ENCODE measurements at places on chromosomes 6 and 20.

GRCh38 chr6:40075056-40075590 is 140.9 kb upstream of the MOCS1 start:
- H3K4me1 ChIP-seq: no peaks in the 10 kb centered on the region
- H3K4me3 ChIP-seq: no peak overlapping the region
- H3K36me3 ChIP-seq: no peaks in the 10 kb centered on the region
- no peak overlapping the region for H3K27ac ChIP-seq
- H3K27me3 ChIP-seq: 0 out of 2 replicates have a peak, but pooled peaks cover 9% of the 10 kb centered on the region
- no peak for DNase-seq

DNA sequence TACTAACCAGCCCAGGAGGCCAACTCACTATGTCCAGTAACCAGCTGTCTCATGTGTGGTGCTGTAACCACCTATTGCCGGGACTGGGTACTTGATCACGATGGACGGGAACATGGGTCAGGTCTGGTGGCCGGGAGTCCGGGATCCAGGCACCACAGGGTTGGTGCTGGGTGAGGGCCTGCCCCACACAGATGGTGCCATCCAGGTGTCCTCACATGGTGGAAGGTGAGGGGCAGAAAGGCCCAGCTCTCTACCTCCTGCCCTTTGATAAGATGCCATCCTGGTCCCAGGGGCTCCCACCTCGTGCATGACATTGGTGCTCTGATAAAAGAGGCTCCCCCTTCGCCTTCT is 116.3 kb downstream of the TAF4 start:
- H3K27me3 ChIP-seq: peaks cover 2% of the 10 kb centered on the region
- no peak for DNase-seq
- no peaks in the 10 kb centered on the region for H3K4me1 ChIP-seq
- H3K4me3 ChIP-seq: no peak overlapping the region

- no peak for DNase-seq
- H3K36me3 ChIP-seq: no peaks in the 10 kb centered on the region
- no peak overlapping the region for H3K27ac ChIP-seq
- H3K4me1 ChIP-seq: no peaks in the 10 kb centered on the region
Measured at GRCh38 chr6:165616116-165616515, 46.9 kb downstream of the PDE10A start.

- no peaks in the 10 kb centered on the region for H3K27me3 ChIP-seq
- H3K36me3 ChIP-seq: no peaks in the 10 kb centered on the region
- peaks cover 4% of the 10 kb centered on the region for H3K4me1 ChIP-seq
- H3K4me3 ChIP-seq: no peak overlapping the region
- H3K27ac ChIP-seq: no peak overlapping the region
Measured at GRCh38 chr6:157434349-157435033, 53.5 kb downstream of the ZDHHC14 start.

GRCh38 chr20:52777171-52777570 is 195.0 kb upstream of the TSHZ2 start:
- no peak for DNase-seq
- H3K36me3 ChIP-seq: no peaks in the 10 kb centered on the region
- no peak overlapping the region for H3K4me3 ChIP-seq
- no peak overlapping the region for H3K27ac ChIP-seq
- no peaks in the 10 kb centered on the region for H3K4me1 ChIP-seq

- H3K27ac ChIP-seq: no peak overlapping the region
- no peak for DNase-seq
- H3K4me1 ChIP-seq: 0 out of 2 replicates have a peak, but pooled peaks cover 4% of the 10 kb centered on the region
- no peaks in the 10 kb centered on the region for H3K36me3 ChIP-seq
- H3K4me3 ChIP-seq: no peak overlapping the region
Measured at GRCh38 chr6:129175066-129175465, 292.1 kb downstream of the LAMA2 start.

- no peak overlapping the region for H3K4me3 ChIP-seq
- peak; percentile 28 for DNase-seq
- H3K4me1 ChIP-seq: peaks cover 13% of the 10 kb centered on the region
- H3K27ac ChIP-seq: no peak overlapping the region
- no peaks in the 10 kb centered on the region for H3K27me3 ChIP-seq
Measured at GRCh38 chr20:4326195-4327065, 311.1 kb upstream of the RNF24 start.

DNA sequence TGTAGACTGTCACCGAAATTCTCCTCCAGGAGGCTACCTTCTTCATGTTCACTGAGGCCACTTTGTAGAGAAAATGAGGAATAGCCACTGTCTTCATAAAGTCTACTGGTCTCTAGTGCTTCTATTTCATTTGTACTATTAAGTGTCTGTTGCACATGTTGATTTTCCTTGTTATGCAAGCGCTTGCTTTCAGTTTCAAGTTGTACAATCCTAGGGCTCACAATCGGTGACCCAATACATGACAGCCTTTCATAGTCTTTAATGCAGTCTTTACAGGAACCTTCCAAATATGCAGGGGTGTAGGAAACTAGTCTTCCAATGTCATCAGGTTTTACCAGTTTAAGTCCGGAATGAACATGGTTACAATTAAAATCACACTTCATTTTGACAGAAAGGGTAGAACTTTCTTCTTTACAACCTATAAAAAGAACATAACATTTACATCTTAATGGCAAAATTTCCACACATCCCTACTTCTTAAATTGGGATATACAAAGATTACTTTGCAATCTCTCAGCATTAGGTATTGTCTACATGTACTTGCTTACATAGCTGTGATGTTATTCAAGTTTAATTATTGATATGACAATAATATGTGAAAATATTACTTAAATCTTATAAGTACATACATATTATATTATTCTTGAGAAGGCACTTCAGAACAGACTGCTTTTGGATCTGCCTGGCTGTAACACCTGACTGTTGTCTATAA is 7.5 kb downstream of the FBXO5 start:
- no peak overlapping the region for H3K4me3 ChIP-seq
- H3K4me1 ChIP-seq: no peaks in the 10 kb centered on the region
- H3K36me3 ChIP-seq: peaks cover 76% of the 10 kb centered on the region
- H3K27ac ChIP-seq: no peak overlapping the region
- DNase-seq: no peak

GRCh38 chr20:14815340-14815739 is 477.9 kb upstream of the FLRT3 start:
- H3K36me3 ChIP-seq: no peaks in the 10 kb centered on the region
- no peaks in the 10 kb centered on the region for H3K4me1 ChIP-seq
- H3K27ac ChIP-seq: no peak overlapping the region
- H3K27me3 ChIP-seq: no peaks in the 10 kb centered on the region

DNA sequence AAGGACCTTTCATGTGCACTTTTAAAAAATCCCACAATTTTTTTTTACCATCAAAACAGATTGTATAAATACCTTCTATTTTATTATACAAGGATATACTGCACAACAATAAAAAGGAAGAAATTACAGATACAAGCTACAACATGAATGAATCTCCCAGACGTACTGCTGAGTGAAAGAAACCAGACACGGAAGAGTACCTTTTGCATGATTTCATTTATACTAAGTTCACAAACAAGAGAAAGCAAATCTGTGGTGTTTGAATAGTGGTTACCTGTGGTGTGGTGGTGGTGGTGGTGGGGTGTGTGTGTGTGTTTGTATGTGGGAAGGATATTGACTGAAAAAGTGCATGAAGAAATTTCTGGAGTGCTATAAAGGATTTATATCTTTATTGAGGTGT is 6.8 kb upstream of the PLCB4 start:
- no peak overlapping the region for H3K27ac ChIP-seq
- peaks cover 19% of the 10 kb centered on the region for H3K4me1 ChIP-seq
- no peaks in the 10 kb centered on the region for H3K27me3 ChIP-seq
- no peak overlapping the region for H3K4me3 ChIP-seq
- H3K36me3 ChIP-seq: no peaks in the 10 kb centered on the region

GRCh38 chr6:56690519-56691285 is 48.0 kb upstream of the DST start:
- 0 out of 2 replicates have a peak, but pooled peaks cover 5% of the 10 kb centered on the region for H3K36me3 ChIP-seq
- H3K4me3 ChIP-seq: no peak overlapping the region
- no peak for DNase-seq
- no peak overlapping the region for H3K27ac ChIP-seq
- no peaks in the 10 kb centered on the region for H3K27me3 ChIP-seq
- H3K4me1 ChIP-seq: peaks cover 48% of the 10 kb centered on the region

DNA sequence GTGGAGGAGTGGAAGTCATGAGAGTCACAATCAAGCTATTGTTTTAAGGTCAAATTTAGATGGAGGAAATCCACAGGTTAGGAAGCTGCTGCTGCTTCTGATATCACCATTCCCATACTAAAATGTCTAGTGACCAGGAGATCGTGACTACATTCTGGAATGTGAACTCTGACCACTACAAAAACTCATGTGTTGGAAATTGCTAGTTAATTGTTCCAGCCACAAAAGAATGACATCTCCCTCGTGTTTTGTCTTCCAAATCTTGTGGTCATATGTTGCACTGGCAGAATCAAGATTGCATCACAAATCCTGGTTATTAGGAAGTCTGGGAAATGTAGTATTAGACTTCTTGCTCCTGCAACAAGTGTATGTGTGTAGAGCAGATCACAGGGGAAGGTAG is 441.9 kb downstream of the CD109 start:
- no peaks in the 10 kb centered on the region for H3K36me3 ChIP-seq
- no peak overlapping the region for H3K27ac ChIP-seq
- H3K4me3 ChIP-seq: no peak overlapping the region
- no peaks in the 10 kb centered on the region for H3K4me1 ChIP-seq

DNA sequence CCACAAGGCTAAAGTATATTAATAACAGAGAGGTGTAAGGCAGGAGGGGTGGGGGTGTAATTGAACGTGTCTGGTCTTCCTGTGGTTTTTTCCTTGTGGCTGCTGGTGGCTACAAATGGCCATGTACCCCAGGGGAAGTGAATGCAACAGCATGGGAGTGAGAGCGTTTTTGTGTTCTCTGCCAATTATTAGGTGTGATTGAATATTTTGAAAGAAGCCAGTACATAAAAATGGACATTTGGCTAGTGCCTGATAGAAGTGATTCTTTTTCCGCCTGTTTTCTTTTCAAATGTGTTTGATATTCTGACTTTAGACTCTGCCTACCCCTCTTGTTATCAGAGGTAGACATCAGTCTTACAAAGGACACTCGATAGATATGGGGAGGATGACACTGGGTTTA is 141.3 kb downstream of the PRL start:
- H3K27me3 ChIP-seq: no peaks in the 10 kb centered on the region
- H3K4me3 ChIP-seq: no peak overlapping the region
- H3K27ac ChIP-seq: no peak overlapping the region
- no peaks in the 10 kb centered on the region for H3K36me3 ChIP-seq
- no peak for DNase-seq
- no peaks in the 10 kb centered on the region for H3K4me1 ChIP-seq

GRCh38 chr6:115441651-115442050 is 619.0 kb downstream of the FRK start:
- no peak for DNase-seq
- H3K27me3 ChIP-seq: 0 out of 2 replicates have a peak, but pooled peaks cover 4% of the 10 kb centered on the region
- no peak overlapping the region for H3K27ac ChIP-seq
- H3K4me3 ChIP-seq: no peak overlapping the region
- no peaks in the 10 kb centered on the region for H3K4me1 ChIP-seq

- H3K4me1 ChIP-seq: no peaks in the 10 kb centered on the region
- peaks cover 16% of the 10 kb centered on the region for H3K27me3 ChIP-seq
- no peaks in the 10 kb centered on the region for H3K36me3 ChIP-seq
Measured at GRCh38 chr20:61859767-61860166, 205.9 kb downstream of the TAF4 start.

All from HCT116 (cell line).